Kidney (tissue), 22 donors: ENCODE measurements at places on chromosomes 4 and X. TPM values are rescaled to one million over a fixed set of nuclear protein-coding genes. Genes with fewer than 3 reads are reported as not detected.

GRCh38 chr4:85557016-85557901 lies 82.3 kb downstream of the ARHGAP24 start:
- H3K4me3 ChIP-seq: no peak overlapping the region
- no peaks in the 10 kb centered on the region for H3K4me1 ChIP-seq
- no peak for DNase-seq
- no peaks in the 10 kb centered on the region for H3K27me3 ChIP-seq
- no peak overlapping the region for H3K27ac ChIP-seq

- no peak overlapping the region for H3K4me3 ChIP-seq
- no peaks in the 10 kb centered on the region for H3K27me3 ChIP-seq
- H3K27ac ChIP-seq: no peak overlapping the region
- peaks cover 6% of the 10 kb centered on the region for H3K4me1 ChIP-seq
- H3K36me3 ChIP-seq: no peaks in the 10 kb centered on the region
These were observed 1.6 kb upstream of the GRIPAP1 start for GRCh38 chrX:49003696-49004095.

- H3K27me3 ChIP-seq: no peaks in the 10 kb centered on the region
- no peak for DNase-seq
- H3K4me3 ChIP-seq: no peak overlapping the region
These were observed 37.2 kb downstream of the EIF4E start for GRCh38 chr4:98891478-98892337.

- no peaks in the 10 kb centered on the region for H3K36me3 ChIP-seq
- H3K27ac ChIP-seq: no peak overlapping the region
- DNase-seq: no peak
These were observed 215.0 kb upstream of the GIMD1 start for GRCh38 chr4:106583567-106583966.

DNA sequence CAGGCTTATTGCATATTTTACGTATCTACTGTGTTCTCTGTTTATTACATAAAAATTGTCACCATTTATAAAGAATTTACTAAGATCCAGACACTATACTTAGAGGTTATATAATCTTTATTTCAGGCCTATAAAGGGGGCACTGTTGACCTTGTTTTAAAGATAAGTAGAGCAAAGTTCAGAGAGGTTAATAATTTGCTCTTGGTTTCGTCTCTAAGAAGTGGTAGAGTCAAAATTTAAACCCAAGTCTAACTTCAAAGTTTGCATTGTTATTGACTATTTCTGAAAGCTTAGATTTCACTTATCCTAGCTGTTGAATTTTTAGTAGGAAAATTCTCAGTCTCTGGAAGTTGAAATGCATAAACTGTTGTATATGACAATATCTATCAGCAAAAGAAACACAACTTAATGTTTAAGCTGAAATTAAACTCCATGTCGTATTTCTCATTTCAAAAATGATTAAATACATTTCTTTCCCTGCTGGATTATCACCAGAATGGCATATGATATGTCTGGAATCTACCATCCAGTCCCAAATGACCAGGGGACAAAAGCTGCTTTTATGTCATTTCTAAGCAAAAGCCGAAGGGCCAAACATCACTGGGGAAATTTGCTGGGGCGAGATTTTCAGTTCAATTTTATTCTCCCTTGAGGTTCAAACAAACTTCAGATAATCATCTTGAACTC lies 138.4 kb downstream of the SLC7A11 start:
- peak overlapping the region; percentile 6 for H3K4me3 ChIP-seq
- DNase-seq: no peak
- H3K27me3 ChIP-seq: no peaks in the 10 kb centered on the region
- H3K36me3 ChIP-seq: no peaks in the 10 kb centered on the region
- H3K27ac ChIP-seq: no peak overlapping the region

DNA sequence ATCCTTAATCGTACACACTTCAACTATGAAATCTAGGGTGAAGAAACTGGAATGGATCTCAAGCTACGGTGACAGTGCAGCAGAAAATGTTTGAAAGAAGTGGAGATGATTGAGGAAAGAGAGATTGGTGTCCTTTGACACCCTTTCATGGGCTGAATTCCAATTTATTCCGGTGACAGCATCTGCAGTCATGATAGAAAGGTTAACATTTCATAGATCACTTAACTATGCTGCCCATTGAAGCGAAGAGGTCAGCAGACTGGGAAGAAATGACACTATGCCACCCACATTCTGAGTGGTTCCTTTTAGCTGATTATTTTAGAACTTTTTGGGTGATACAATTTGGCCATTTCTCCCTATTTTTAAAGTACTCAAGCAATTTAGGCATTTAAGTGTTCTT lies 82.3 kb downstream of the DNAAF6 start:
- no peak for DNase-seq
- H3K4me1 ChIP-seq: no peaks in the 10 kb centered on the region
- no peaks in the 10 kb centered on the region for H3K27me3 ChIP-seq
- H3K36me3 ChIP-seq: no peaks in the 10 kb centered on the region
- no peak overlapping the region for H3K27ac ChIP-seq
- H3K4me3 ChIP-seq: no peak overlapping the region

DNA sequence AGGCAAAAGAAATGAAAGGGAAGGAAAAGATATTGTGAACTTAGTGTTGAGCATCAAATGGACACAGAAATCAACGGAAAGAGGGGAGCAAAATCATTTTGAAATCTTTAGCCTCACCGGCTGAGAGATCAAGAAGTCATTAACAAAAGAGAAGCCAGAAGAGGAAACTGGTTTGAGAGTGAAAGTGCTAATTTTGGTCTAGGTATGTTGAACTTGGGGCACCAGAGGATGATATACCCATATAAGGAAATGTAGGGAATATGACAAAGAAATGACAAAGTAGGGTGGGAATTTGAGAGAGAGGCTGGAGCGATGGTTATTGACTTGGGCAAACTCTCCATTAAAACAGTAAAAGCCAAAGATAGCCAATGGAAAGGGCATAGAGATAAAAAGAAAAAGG lies 183.4 kb upstream of the ATOH1 start:
- no peak overlapping the region for H3K4me3 ChIP-seq
- no peak for DNase-seq
- no peak overlapping the region for H3K27ac ChIP-seq

DNA sequence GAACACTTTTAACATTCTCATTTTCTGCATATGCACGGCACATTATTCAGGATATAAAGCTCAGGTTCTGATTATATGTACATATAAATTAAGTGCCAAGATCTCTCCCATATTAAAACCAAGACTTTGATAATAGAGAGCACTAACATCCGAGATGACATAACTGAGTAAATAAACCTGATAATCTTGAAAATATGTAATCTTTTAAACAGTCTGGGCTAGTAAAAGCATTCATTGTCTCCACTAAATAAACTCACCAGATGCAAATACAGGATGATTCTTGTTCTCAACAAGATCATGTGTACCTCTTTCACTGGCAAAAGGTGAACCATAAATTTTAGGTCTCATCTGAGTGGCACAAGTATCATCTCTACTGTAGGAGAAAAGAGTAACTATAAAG lies 942.2 kb downstream of the TRAM1L1 start:
- H3K4me1 ChIP-seq: no peaks in the 10 kb centered on the region
- DNase-seq: no peak
- H3K4me3 ChIP-seq: no peak overlapping the region

DNA sequence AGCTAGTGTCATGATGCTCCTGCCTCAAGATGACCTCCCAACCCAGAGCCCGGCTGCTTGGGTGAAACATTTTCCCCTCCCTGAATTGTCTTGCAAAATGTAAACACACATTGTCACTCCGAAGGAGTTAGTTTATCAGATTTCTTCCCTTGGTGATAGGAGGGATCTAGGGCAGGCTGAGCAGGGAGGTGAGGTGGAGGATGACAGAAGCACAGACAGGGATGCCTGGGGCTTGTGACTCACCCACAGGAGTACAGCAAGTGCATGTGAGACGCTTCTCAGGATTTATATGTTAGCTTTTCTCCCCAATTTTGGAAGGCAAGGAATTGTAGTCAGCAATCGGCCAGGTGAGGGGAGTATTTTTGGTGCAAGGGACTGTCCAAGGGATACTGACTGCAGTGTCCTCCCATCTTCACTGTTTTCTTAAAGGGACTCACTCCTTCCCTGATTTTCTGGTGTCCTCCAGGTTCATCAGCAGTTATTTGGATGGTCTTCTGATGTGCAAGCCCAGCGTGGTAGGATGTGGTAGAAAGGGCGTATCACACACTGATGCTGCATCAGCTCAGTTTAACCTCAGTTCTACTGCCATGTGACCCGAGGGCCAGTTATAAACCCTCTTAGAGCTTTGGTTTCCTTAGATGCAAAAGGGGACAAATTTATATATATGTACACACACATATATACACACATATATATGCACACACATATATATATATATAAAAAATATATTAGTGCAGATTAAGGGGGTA lies 46.2 kb upstream of the IGFBP7 start:
- no peak for DNase-seq
- no peak overlapping the region for H3K4me3 ChIP-seq
- no peaks in the 10 kb centered on the region for H3K27me3 ChIP-seq
- no peaks in the 10 kb centered on the region for H3K4me1 ChIP-seq
- H3K36me3 ChIP-seq: no peaks in the 10 kb centered on the region

DNA sequence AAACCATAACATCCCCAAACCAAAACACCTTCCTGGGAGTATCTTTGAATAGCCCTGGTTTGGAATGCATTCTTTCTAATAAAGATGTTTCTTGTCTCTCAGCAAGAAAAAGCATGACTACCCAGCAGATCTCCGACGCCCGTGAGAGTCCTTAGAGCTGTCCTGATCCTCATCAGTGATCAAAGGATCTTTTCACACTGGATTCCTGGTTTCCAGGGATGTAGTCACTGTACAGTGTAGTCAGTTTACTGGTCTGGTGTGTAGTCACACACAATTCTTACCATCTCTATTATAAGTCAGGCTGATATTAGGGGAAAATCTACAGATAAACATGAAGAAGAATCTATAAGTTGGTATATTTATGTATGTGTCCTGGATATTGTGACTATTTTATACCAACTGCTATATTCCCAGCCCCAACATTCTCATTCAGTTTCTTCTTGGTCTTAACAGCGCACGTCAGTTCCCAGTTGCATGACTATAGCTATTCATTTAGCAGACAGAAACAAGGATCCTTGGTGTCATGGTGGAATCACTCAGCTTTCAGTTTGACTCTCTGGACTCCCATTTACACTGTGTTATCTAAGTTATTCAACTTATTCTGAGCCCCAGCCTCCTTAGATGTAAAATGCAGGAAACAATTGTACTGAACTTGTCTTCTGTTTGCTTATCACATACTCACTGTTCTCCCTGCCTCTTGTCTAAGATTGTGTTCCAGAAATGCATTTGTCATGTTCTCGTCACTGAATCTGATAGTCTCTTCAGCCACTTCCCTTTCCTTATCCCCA lies 68.3 kb downstream of the SLIT2 start:
- no peak for DNase-seq
- no peaks in the 10 kb centered on the region for H3K27me3 ChIP-seq
- no peaks in the 10 kb centered on the region for H3K36me3 ChIP-seq
- H3K27ac ChIP-seq: no peak overlapping the region
- H3K4me3 ChIP-seq: no peak overlapping the region

- H3K27ac ChIP-seq: no peak overlapping the region
- H3K36me3 ChIP-seq: no peaks in the 10 kb centered on the region
- H3K4me3 ChIP-seq: no peak overlapping the region
- H3K27me3 ChIP-seq: peaks cover 12% of the 10 kb centered on the region
- DNase-seq: no peak
These were observed 221.3 kb downstream of the STIM2 start for GRCh38 chr4:27081675-27082586.

DNA sequence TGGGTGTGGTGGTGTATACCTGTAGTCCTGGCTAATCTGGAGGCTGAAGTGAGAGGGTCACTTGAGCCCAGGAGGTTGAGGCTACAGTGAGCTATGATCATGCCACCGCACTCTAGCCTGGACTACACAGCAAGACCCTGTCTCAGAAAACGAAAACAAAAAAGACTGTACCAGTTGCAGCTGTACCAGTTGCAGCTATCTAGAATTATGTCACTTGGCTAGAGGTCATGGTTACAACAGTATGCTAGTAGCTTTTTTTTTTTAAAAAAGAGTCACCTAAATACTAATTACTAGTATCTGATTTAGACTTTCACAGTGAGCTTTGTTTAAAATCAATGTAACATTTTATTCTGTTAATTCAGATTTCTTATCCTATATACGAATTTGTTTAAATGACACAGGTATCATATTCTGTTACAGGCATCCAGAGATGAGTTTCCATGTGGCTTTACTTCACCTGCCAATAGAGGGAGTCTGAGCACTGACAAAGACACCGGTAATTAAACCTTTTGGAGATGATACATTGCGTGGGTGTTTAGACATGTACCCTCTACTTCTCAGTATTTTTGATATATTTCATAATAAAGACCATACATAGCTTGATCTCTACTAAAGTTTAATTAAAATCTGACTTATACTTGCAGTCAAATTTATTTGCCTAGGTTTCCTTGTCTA lies 100.2 kb upstream of the IL13RA1 start:
- H3K36me3 ChIP-seq: no peaks in the 10 kb centered on the region
- H3K27ac ChIP-seq: no peak overlapping the region
- H3K27me3 ChIP-seq: no peaks in the 10 kb centered on the region
- no peak overlapping the region for H3K4me3 ChIP-seq
- DNase-seq: no peak

- H3K4me3 ChIP-seq: no peak overlapping the region
- no peak overlapping the region for H3K27ac ChIP-seq
- no peak for DNase-seq
- no peaks in the 10 kb centered on the region for H3K36me3 ChIP-seq
These were observed 88.4 kb upstream of the SLC34A2 start for GRCh38 chr4:25567253-25567652.

DNA sequence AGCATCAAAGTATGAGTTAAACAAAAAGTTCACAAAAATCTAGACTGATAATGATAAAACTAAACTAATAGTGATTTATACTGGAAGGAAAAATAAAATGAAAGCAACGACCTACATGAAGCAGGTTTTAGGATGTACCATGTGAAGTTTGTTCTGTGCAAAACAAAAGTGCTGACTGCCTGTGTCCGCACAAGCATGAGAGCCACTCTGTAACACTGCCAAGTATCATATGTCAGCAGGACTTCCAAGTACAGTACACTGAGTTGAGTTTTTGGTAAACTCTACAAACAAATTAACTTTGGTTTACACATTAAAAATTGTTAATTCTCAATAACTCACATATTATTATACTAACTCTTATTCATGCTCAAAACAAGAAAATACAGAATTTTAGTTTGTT lies 459.0 kb downstream of the PDGFC start:
- H3K4me3 ChIP-seq: no peak overlapping the region
- no peaks in the 10 kb centered on the region for H3K4me1 ChIP-seq
- no peak overlapping the region for H3K27ac ChIP-seq
- H3K36me3 ChIP-seq: no peaks in the 10 kb centered on the region

GRCh38 chr4:98639108-98639507 lies 19.3 kb downstream of the TSPAN5 start:
- H3K4me3 ChIP-seq: no peak overlapping the region
- H3K27me3 ChIP-seq: no peaks in the 10 kb centered on the region
- no peak overlapping the region for H3K27ac ChIP-seq
- no peak for DNase-seq

UFSP2 gene
- total RNA-seq: 47.1 TPM

GPR143 gene
- total RNA-seq: 8.2 TPM

HSFX3 gene
- total RNA-seq: not detected

F11 gene
- 1.5 TPM for total RNA-seq

DRP2 gene
- total RNA-seq: 0.16 TPM

TAF7L gene
- not detected for total RNA-seq
